WTC11 (cell line): ENCODE measurements at places on chromosomes 6 and 20.

DNA sequence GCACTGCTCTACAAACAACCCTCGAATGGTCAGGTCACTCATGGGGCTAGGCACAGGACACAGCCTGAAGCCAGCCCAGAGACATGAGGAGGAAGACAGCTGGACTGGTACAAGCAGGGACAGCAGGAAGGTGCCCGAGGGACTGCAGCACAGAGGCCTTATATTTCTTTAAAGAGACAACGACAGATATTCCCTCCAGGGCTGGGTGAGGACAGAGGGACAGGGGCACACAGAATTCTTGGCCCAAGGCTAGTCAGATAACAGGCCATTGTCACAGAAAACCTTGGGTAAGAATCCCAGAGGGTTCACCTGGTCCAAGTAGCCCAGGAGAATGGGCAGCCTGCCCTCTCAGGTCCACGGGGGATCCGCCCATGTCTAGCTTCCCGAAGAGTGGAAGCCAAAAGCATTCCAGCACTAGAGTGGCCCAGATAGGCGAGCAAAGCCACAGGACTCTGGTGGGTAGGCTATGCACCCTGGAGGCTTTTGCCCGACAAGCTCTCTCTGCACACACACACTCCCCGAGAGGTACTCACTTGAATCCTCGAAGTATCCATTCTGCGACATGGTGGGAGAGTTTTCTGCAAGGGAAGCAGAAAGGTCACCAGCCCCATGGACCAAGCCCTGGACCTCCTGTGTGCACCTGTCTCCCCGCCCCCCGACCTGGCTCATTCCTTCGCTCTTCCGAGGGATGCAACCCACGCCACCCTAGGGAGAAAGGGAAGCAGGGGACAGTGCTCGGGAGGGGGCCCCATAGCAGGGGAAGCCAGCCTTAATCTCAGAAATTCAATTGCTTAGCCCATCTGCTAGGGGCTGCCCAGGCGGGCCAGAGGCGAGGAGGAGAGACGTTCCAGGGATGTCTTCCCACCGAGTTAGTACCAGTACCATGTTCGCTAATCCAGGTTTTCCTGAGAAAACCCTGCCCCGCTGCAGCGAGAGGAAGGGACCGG, 1.7 kb downstream of the SLC4A11 start:
- no peak for DNase-seq

- DNase-seq = no peak
Observed at GRCh38 chr6:7175462-7175861, 67.7 kb downstream of the RREB1 start.

GRCh38 chr6:43983191-43983590, 144.1 kb downstream of the MRPL14 start:
- no peak for DNase-seq

DNA sequence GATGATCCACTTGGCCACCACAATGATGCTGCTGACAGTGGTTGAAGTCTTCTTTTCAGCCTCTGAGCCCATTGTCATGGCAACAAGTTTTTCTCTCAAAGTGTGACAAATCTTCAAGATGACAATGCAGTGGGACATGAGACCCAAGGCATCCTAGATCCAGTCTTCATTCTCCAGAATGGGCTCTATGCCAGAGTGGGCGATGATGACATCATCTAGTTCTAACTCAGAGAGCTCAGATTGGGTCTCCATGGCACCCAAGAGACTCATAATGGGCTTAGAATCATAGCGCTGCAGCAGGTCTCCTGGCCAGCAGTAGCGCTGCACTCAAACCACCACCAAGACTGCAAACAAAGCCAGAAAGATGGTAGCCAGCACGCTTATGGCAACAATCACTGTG, 973.6 kb downstream of the EYS start:
- no peak for DNase-seq

GRCh38 chr6:129451187-129451586, 258.8 kb downstream of the ARHGAP18 start:
- DNase-seq = no peak

DNA sequence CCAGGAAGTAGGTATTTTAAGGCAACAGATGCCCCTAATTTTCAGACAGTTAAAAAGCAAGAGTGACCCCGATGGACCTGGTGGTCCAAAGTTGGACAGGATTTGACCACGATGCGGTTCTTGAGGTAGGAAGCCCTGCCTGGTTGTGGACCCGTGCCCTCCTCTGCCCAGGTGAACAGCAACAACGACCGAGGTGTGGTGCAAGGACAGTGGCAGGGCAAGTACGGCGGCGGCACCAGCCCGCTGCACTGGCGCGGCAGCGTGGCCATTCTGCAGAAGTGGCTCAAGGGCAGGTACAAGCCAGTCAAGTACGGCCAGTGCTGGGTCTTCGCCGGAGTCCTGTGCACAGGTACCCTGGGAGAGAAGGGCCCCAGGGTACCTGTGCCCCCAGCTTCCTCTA, 18.7 kb downstream of the TGM6 start:
- DNase-seq = no peak

DNA sequence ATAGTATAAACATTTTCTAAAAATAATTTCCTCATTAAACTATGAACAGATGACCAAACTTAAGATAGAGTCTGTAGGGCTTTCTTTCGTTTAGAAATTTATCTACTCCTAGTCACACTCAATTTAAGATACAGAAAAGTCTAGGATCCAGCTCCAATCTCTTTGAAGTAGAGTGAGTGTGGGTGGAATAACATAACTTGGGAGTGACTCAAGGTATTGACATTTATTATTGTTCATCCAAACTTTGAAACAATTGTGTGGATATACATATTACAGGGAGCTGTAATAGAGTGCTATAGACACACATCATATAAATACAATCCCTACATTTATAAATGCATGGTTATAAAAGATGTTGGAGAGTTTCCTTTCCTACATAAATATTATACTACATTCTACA, 715.2 kb upstream of the MANEA start:
- DNase-seq = no peak
